ENCODE measurements at places on chromosomes 6 and 20. TPM values are rescaled to one million over a fixed set of nuclear protein-coding genes. Genes with fewer than 3 reads are reported as not detected.

The FILIP1 gene
- total RNA-seq: 13.3 TPM

The TMC2 gene
- total RNA-seq: not detected

The IL17A gene
- total RNA-seq: not detected

The INSM1 gene
- total RNA-seq: not detected
